ENCODE measurements at places on chromosomes 12 and 14. TPM values are rescaled to one million over a fixed set of nuclear protein-coding genes. Genes with fewer than 3 reads are reported as not detected.

GRCh38 chr14:77406718-77407117 lies 16.6 kb downstream of the NOXRED1 start:
- no peak overlapping the region for H3K27ac ChIP-seq
- H3K36me3 ChIP-seq = no peaks in the 10 kb centered on the region
- DNase-seq = no peak
- H3K4me3 ChIP-seq = no peak overlapping the region
- H3K27me3 ChIP-seq = no peaks in the 10 kb centered on the region
- no peaks in the 10 kb centered on the region for H3K4me1 ChIP-seq

- no peak overlapping the region for H3K27ac ChIP-seq
- H3K4me3 ChIP-seq = no peak overlapping the region
- no peak for DNase-seq
- H3K4me1 ChIP-seq = no peaks in the 10 kb centered on the region
- no peaks in the 10 kb centered on the region for H3K36me3 ChIP-seq
Measured at GRCh38 chr14:50839691-50840090, 8.7 kb upstream of the NIN start.

TTC9 gene
- not detected for total RNA-seq

DNA sequence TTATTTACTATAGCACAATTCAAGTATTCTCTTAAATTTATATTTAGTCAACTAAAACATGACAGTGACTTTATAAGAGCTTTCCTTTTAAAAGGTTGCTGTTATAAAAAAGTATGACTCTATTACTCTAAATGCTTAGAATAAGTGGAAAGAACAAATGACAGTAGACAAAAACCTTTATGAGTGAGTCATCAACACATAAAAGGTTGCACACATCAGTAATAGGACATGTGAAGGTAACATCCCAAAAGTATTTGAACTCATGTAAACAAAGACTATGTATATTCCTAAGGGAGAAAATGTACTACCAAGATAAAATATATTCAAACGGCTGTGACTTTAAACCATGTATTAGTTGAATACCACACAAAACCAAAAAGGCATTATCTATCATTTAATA lies 98.8 kb downstream of the PAWR start:
- H3K27me3 ChIP-seq = no peaks in the 10 kb centered on the region
- H3K27ac ChIP-seq = no peak overlapping the region
- H3K36me3 ChIP-seq = no peaks in the 10 kb centered on the region
- H3K4me3 ChIP-seq = no peak overlapping the region

DNA sequence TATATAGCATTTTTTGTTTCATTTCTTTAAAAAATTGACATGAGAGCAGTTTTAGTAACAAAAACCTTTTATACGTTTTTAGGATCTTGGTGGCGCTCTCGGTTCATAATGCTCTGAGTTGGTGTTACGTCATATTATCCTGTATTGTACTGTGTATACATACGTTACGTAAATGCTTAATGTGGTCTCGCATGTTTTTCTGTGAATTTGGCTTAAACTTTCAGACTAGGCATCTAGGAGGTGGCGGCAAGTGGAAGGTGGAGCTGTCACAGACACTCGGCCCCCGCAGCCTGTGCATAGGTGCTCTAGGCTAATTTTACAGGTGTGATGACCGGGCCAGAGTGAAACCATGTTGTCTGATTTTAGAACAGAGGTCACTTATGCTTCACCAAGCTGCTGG lies 60.0 kb downstream of the PPP2R5C start:
- no peaks in the 10 kb centered on the region for H3K36me3 ChIP-seq
- H3K27me3 ChIP-seq = no peaks in the 10 kb centered on the region
- DNase-seq = no peak
- no peak overlapping the region for H3K4me3 ChIP-seq
- peaks cover 21% of the 10 kb centered on the region for H3K4me1 ChIP-seq

MSI1 gene
- 12.0 TPM for total RNA-seq

- H3K27ac ChIP-seq = no peak overlapping the region
- H3K36me3 ChIP-seq = no peaks in the 10 kb centered on the region
- no peak for DNase-seq
- H3K27me3 ChIP-seq = no peaks in the 10 kb centered on the region
- H3K4me3 ChIP-seq = no peak overlapping the region
- no peaks in the 10 kb centered on the region for H3K4me1 ChIP-seq
Measured at GRCh38 chr12:78571953-78572352, 292.6 kb upstream of the SYT1 start.

PLEKHD1 gene
- total RNA-seq = 0.76 TPM

- no peaks in the 10 kb centered on the region for H3K4me1 ChIP-seq
- no peak overlapping the region for H3K4me3 ChIP-seq
- no peak overlapping the region for H3K27ac ChIP-seq
Measured at GRCh38 chr12:32477714-32478113, 78.4 kb downstream of the FGD4 start.

DNA sequence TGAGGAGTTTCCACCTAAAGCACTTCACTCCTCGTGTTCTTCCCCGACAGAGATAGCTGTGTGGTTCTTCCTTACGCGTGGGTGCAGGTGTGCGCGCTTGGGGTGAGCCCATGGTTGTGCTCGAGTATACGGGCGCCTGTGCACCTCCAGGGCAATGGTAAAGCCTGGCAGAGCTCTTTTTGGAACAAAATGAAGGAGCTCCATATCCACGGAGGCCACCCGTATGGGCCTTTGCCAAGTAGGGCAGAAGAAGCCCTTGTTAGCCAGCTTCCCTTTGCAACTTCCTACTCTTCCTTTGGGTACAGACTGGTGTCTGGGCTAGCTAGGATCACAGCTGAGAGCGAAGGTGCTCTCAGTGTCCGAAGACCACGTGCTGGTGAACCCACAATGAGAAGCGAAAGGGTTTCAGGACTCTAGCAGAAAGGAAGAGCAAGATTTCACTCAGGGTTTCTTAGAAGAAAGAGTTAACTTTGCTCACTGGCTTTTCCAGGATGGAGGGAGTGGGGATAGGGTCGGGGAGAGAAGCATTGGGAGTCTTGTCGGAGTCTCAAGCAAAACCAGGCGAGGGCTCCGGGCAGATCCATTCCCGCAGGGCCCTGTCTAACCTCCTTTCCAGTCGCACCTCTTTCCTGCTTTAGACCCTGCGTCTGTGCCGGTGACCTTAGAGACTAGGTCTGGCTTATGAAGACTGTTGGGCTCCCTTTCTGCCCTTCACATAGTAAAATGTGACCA lies 960 bp upstream of the LRFN5 start:
- H3K36me3 ChIP-seq = no peaks in the 10 kb centered on the region
- no peaks in the 10 kb centered on the region for H3K27me3 ChIP-seq
- H3K4me3 ChIP-seq = peak overlapping the region; percentile 42
- peak overlapping the region; percentile 64 for H3K27ac ChIP-seq
- H3K4me1 ChIP-seq = peaks cover 6% of the 10 kb centered on the region
- DNase-seq = peak; percentile 27

DNA sequence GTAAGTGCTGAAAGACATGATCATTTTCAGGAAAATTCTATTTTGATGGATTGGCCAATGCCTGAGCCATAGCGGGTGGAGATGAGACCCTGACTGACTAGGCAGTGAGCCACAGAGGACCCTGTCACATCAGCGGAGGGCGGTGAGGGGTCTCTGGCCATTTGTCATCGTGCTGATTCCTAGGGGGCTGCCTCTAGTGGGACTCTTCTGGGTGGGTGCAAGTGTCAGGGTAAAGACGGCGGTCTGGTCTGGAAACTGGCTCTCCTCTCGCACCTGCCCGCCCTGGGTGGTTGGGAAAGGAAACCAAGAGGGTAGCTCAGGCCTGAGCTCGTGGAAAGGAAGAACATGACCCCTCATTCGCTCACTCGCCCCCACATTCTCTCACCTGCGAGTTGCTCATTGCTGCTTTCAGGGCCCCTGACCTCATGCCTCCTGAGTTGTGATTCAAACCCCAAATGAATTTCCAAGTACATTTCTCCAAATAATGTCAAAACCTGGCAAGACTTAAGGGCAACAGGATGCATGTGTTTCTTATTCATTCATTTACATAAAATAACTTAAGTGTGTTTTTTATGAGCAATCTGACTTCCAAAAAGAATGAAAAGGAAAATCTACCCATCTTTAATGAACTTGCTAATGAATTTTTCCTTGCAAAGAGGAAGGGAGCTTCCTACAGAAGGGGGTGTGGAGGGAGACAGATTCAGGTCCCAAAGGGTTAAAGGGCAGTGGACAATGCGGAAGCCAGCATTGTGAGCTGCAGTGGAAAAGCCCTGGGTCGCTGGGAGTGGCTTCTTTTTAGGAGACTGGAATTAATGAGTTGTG lies 12.8 kb downstream of the MEG3 start:
- no peaks in the 10 kb centered on the region for H3K27me3 ChIP-seq
- no peaks in the 10 kb centered on the region for H3K36me3 ChIP-seq
- no peak overlapping the region for H3K27ac ChIP-seq
- no peak overlapping the region for H3K4me3 ChIP-seq
- H3K4me1 ChIP-seq = no peaks in the 10 kb centered on the region

CLEC14A gene
- total RNA-seq = 53.2 TPM

RNFT2 gene
- not detected for total RNA-seq

- no peaks in the 10 kb centered on the region for H3K4me1 ChIP-seq
- no peaks in the 10 kb centered on the region for H3K27me3 ChIP-seq
- H3K36me3 ChIP-seq = no peaks in the 10 kb centered on the region
- H3K27ac ChIP-seq = no peak overlapping the region
Measured at GRCh38 chr12:14193639-14194038, 171.8 kb upstream of the ATF7IP start.

GRCh38 chr14:93717668-93718320 lies 70.5 kb downstream of the PRIMA1 start:
- H3K4me3 ChIP-seq = no peak overlapping the region
- DNase-seq = no peak
- no peaks in the 10 kb centered on the region for H3K4me1 ChIP-seq

DNA sequence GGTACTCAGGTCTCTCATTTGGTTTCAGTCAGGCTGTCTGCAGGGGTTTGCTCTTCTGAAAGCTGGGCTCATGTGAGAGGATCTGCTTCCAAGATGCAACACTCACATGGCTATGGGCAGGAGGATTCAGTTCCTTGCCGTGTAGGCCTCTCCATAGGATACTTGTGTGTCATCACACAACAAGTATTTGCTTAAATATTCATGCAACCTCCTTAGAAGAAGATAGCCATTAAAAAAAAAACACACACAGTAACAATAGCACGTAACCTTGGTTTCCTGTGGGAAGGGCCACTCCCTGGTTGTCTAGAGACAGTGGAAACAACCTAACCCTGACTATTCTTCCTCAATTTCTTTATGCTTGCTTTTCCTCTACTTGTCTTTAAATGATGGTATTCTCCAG lies 31.8 kb upstream of the CLEC4E start:
- H3K36me3 ChIP-seq = no peaks in the 10 kb centered on the region
- H3K27ac ChIP-seq = no peak overlapping the region
- H3K27me3 ChIP-seq = no peaks in the 10 kb centered on the region
- DNase-seq = no peak
- H3K4me3 ChIP-seq = no peak overlapping the region

- H3K27me3 ChIP-seq = no peaks in the 10 kb centered on the region
- no peak overlapping the region for H3K27ac ChIP-seq
- no peak for DNase-seq
- H3K36me3 ChIP-seq = no peaks in the 10 kb centered on the region
Measured at GRCh38 chr14:99780690-99781089, 12.5 kb upstream of the EML1 start.

- H3K36me3 ChIP-seq = no peaks in the 10 kb centered on the region
- H3K4me1 ChIP-seq = no peaks in the 10 kb centered on the region
- H3K27ac ChIP-seq = no peak overlapping the region
- no peak overlapping the region for H3K4me3 ChIP-seq
- H3K27me3 ChIP-seq = no peaks in the 10 kb centered on the region
Measured at GRCh38 chr14:57049848-57050247, 218.9 kb downstream of the EXOC5 start.

OR6C75 gene
- not detected for total RNA-seq

DNA sequence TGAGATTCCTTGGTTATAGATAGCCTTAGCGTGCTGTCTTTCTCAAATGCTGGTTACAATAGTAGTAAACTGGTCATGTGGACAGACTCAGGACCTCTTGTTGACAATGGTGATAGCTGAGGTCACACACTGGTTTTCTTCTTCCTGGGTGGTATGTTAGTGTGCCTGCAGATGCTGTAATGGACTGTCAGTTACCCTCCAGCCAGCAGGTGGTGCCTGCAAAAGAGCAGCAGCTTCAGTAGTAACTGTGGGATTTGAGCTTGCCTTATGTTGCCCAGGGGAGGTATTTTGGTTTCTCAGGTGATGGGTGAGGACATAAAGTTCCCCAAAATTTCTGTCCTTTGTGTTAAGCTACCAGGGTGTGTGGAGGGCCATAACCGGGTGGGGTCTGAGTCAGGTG lies 33.7 kb upstream of the SCAF11 start:
- H3K27ac ChIP-seq = no peak overlapping the region
- DNase-seq = no peak
- H3K27me3 ChIP-seq = no peaks in the 10 kb centered on the region
- H3K4me3 ChIP-seq = no peak overlapping the region

DNA sequence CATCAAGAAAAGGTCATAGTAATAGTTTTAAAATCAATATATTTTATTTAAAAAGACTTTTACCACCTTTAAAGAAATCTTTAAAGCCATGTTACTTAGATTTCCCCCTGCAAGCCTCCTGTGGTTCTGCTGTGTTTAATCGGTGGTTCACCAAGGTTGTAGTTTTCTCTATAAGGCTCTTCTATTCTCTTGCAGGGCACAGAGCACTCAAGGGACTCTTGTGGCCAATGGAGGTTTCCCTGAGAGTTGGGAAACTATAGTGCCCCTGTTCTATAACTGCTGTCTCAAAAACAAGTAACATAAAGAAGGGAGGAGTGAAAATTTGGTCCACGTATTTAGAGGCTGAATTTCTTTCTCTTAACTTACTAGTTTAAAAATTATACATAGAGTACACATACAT lies 25.0 kb downstream of the DACT1 start:
- no peaks in the 10 kb centered on the region for H3K4me1 ChIP-seq
- H3K27ac ChIP-seq = no peak overlapping the region
- no peaks in the 10 kb centered on the region for H3K36me3 ChIP-seq
- H3K4me3 ChIP-seq = no peak overlapping the region
- DNase-seq = no peak
- H3K27me3 ChIP-seq = no peaks in the 10 kb centered on the region

- DNase-seq = no peak
- no peak overlapping the region for H3K4me3 ChIP-seq
- H3K27me3 ChIP-seq = no peaks in the 10 kb centered on the region
- no peak overlapping the region for H3K27ac ChIP-seq
Measured at GRCh38 chr12:3003357-3003992, 44.3 kb downstream of the TEAD4 start.

GRCh38 chr12:10614056-10614370 lies 604 bp upstream of the MAGOHB start:
- H3K27me3 ChIP-seq = no peaks in the 10 kb centered on the region
- H3K36me3 ChIP-seq = no peaks in the 10 kb centered on the region
- peak overlapping the region; percentile 78 for H3K4me3 ChIP-seq
- H3K27ac ChIP-seq = peak overlapping the region; percentile 89

GRCh38 chr12:16324772-16325171 lies 22.7 kb upstream of the MGST1 start:
- H3K36me3 ChIP-seq = no peaks in the 10 kb centered on the region
- H3K27ac ChIP-seq = no peak overlapping the region
- no peaks in the 10 kb centered on the region for H3K4me1 ChIP-seq
- H3K27me3 ChIP-seq = no peaks in the 10 kb centered on the region
- DNase-seq = no peak

GRCh38 chr14:99632410-99633035 lies 12.4 kb upstream of the HHIPL1 start:
- H3K27me3 ChIP-seq = no peaks in the 10 kb centered on the region
- H3K4me3 ChIP-seq = no peak overlapping the region
- H3K36me3 ChIP-seq = no peaks in the 10 kb centered on the region
- DNase-seq = no peak
- no peak overlapping the region for H3K27ac ChIP-seq
- H3K4me1 ChIP-seq = no peaks in the 10 kb centered on the region
